ENCODE measurements at places on chromosomes 3 and 15.

DNA sequence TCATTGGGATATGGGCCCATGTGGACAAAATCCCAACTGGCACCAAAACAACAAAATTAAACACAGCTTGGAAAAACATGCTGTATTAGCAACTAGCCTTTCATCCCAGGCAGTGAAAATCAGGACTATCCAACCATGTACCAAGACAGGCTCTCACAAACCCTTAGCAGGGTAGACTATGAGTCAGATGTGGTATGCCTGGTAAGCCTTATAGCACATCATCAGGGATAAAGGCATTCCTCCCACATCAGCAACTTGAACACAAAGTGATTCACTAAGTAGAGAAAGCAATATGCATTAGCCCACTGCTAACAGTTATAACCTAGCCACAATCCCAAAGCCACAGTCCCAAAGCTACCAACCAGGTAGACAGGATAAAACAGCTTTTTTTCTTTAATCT lies 8.0 kb downstream of the CEP152 start:
- DNase-seq: peak; percentile 4

DNA sequence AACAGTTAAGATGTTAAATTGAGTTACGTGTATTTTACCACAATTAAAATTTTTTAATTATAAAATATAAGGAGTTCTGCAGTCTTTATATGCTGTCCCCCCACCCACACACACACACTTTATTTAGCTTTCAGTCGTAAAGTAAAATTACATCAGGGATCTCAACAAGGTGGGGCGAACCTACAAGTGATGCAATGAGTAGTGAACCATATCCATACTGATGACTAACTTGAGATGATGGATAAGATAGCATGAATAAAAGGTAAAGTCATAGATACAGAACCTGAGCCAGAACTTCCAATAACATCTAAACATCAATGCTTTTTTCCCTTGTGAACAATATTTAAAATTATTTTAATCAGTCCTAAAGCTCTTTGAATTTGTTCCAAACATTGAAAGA lies 77.2 kb downstream of the VPS13C start:
- DNase-seq: no peak

- DNase-seq: no peak
Observed at GRCh38 chr3:125219261-125219701, 6.7 kb upstream of the SLC12A8 start.

DNA sequence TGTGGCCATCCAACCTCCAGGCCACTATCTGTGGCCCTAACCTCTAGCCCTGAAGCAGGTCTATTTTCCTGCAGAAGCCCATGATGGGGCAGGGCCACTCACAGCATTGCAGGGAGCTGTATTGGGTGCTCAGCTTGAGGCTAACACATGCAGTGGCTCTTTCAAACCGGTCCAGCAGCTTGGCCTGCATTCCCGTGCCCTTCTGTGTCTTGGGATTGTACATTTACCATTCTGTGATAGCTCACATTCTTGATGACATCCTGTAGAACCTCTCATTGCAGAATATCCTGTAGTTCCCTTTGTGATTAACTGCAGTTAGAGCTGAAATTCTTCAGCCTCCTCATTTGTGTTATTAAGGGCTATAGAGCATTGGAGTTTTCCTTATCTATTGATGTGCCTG lies 60.8 kb upstream of the ANKRD34C start:
- no peak for DNase-seq

- DNase-seq: no peak
Observed at GRCh38 chr3:88641033-88641604, 466.3 kb upstream of the EPHA3 start.

Data from COLO829 (cell line).